ENCODE measurements at places on chromosomes 2 and 18.

DNA sequence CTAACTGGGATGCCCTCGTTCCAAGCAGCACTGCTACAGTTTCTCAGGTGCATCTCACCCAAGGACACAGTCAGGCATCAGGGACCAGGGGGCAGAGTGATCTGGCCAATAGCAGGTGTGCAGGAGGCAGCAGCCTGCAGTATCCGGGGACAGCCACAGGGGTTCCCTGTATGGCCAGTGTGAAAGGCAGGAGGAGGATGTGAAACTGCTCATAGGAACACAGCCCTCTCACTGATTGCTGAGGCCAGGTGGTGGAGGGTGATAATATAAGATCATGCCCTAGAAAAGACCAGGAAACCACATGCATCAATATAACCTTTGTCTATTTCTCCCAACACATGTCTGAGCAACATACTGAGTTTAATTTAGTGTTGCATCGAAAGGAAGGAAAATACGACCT is 112.7 kb upstream of the TACR1 start:
- no peak for DNase-seq

DNA sequence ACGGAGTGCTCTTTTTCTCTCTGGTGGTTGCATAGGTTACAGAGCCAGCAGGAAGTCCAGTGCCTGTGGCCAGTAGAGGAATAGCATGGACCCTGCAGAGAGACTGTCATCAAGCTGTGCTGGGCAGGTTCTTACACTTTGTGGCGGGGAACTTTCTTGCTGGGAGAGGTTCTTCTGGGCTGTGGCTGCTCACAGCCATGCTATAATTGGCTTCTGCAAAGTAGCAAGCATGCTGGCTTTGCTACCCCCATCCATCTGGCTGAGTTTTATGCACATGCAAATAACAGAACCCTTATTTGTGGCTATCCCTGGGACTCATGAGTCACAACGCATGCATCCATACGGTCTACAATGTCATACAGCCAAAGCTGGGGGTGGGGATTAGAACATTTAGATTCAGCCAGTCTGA is 68.9 kb downstream of the PLCL1 start:
- DNase-seq, result no peak

DNA sequence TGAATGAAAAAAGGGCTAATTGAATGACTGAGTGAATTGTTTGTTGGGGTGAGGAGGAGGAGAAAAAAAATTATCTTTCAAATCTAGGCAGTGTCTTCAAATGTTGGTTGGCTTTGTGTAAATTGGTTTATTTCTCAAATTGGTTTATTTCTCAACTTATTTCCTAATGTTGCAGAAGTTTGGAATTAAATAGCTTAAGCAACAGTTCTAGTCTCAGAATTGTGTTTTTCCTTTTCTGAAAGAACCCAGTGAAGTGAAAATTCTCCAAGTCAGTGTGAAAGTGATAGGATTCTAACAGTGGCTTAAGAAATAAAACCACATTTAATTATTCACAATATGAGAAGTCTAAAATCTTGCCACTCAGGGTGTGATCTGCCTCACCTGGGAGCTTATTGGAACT is 54.6 kb upstream of the LYPD6B start:
- no peak for DNase-seq

DNA sequence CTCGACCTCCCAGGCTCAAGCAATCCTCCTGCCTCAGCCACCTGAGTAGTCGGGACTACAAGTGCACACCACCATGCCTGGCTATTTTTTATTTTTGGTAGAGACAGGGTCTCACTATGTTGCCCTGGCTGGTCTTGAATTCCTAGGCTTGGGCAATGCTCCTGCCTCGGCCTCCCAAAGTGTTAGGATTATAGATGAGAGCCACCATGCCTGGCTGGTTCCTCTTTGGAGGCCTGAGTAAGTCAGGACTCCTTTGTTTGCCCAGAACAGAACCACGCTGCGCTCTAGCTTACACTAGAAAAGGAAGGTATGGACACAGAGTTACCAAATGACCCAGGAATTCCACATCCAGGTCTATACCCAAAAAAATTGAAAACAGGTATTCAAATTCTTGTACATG is 135.9 kb upstream of the SLC1A4 start:
- DNase-seq, result no peak

GRCh38 chr2:241052677-241053360 is 49.3 kb downstream of the MTERF4 start:
- no peak for DNase-seq

GRCh38 chr18:36493349-36494159 is 196.0 kb downstream of the FHOD3 start:
- no peak for DNase-seq

- DNase-seq, result no peak
Observed at GRCh38 chr2:149645391-149645790, 57.8 kb upstream of the MMADHC start.

DNA sequence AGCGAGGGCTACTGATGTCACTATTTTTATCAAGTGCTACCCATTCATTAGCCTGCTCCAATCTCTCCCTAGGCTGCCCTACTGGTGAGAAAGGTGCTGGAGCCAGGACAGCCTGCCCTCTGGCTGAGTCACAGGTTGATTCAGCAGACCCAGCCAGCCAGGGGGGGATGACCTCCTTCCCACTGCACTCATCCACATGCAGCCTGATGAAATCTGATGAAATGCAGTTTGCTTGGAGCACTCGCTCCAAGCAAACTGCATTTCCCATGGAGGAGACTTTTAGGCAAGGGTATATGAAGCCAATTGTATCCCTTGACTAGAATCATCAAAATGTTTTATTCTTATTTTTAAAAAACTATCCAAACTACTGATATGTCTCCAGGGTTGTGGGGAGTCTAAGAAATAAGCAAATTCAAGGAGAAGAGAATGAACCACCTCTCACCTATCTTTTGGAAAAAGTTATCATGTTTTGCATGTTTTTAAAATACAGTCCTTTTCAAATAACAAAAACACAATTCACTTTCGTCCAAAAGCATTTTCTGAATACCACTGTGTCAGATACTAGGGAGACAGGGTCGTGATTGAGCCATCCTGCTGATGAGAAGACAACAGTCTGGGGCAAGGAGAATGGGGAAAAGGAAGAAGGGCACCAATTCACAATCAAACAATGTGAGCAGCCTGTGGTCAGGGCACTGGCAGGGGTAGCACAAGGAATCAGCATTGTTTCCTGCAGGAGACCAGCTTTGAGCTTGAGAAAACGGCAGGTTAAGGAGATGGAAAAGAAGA is 128.3 kb downstream of the AFF3 start:
- peak; percentile 25 for DNase-seq

DNA sequence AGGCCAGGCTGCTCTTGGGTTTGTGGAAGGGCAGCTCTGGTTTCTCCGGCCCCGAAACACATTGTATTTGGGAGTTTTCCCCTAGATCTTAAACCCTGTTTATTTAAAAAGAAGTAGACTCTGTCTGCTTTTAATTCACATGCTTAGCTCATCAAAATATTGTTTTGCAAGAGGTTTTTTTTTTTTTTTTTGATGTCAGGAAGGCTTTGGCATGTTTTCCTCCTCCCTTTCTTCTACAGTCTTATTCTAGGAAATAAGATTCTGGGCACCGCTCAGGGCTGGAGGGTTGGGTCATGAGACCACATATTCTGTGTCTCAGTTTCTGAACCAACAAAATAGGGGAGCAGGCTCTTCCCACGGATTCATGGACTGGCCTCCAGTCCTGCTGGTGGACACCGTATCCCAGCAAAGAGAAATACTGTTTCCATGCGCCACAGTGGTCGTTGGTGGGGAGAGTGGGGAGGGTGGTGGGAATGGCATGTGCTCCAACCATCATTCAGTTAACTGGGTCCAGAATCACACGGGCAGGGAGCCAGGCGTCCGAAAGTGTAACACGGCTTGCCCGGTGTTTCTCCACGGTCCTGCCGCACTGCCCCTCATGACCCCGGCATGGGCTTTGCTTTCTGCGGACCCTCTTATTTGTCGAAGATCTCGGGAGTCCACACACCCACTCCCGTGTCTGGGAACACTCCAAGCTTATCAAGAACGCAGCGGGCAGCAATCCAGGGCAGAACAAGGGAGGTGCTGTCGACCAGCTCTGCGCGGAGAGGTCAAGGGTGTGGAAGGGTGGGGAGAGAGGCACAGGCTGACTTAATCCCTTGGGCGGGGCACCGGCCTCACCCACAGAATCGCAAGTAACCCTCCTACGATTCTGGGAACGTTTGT is 176.7 kb downstream of the GLI2 start:
- no peak for DNase-seq

- DNase-seq, result no peak
Observed at GRCh38 chr2:32792416-32792815, 154.3 kb upstream of the LTBP1 start.

DNA sequence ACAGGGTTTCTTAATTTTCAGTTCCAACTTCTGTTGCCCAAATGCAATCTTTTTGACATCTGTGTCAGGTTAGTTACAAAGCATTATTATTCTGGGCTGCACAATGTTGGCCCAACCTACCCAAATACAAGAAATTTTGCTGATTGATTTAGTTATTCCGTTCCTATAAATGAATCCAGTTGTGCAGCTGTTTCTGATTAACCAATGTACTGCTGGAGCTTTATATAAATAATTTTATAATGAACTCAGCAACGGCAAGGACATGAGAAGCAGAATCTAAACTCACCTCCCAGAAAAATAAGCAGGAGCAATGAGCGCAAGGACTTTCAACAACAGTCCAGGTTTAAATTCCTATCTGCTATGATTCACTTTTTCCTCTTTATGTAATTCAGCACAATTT is 76.3 kb upstream of the WIPF1 start:
- DNase-seq, result no peak

DNA sequence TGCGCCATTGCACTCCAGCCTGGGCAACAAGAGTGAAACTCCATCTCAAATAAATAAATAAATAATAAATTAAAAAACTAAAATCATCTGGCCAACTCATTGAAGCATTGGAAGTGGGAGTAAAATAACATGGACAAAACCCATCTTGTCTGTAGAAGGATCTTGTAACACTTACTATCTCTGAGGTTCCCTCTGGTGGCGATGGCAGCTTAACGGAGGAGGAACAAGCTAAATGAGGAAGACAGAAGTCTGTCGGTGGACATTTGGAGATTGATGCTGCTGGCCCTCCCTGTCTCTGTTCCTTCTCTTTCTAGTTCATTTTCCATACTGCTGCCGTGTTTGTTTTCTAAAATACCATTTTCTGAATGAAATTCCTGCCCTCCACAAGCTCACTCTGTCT is 43.4 kb downstream of the ZCCHC2 start:
- no peak for DNase-seq

- no peak for DNase-seq
Observed at GRCh38 chr2:74507926-74508520, 528 bp upstream of the PCGF1 start.
